GM12878 (cell line): ENCODE measurements at places on chromosomes 6 and 20. TPM values are rescaled to one million over a fixed set of nuclear protein-coding genes. Genes with fewer than 3 reads are reported as not detected.

GRCh38 chr20:1802385-1803060 lies 92.7 kb upstream of the SIRPA start:
- no peaks in the 10 kb centered on the region for H3K36me3 ChIP-seq
- DNase-seq = no peak
- H3K4me1 ChIP-seq = peaks cover 13% of the 10 kb centered on the region
- H3K27me3 ChIP-seq = peaks cover 2% of the 10 kb centered on the region; the same call in 1 of the 2 replicates
- peak overlapping the region; percentile 62 for H3K4me3 ChIP-seq
- H3K27ac ChIP-seq = no peak overlapping the region

DNA sequence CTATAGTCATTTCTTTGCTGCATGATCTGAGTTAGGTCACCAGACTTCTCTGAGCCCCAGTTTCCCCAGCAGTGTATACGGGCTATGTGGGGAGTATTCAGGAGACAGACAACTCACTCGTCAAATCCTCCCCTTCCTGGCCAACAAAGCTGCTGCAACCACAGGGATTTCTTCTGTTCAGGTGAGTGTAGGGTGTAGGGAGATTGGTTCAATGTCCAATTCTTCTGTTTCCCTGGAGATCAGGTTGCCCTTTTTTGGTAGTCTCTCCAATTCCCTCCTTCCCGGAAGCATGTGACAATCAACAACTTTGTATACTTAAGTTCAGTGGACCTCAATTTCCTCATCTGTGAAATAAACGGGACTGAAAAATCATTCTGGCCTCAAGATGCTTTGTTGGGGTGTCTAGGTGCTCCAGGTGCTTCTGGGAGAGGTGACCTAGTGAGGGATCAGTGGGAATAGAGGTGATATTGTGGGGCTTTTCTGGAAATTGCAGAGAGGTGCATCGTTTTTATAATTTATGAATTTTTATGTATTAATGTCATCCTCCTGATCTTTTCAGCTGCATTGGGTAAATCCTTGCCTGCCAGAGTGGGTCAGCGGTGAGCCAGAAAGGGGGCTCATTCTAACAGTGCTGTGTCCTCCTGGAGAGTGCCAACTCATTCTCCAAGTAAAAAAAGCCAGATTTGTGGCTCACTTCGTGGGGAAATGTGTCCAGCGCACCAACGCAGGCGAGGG lies 594 bp upstream of the CDKN1A start:
- peaks cover 39% of the 10 kb centered on the region for H3K4me1 ChIP-seq
- no peaks in the 10 kb centered on the region; the same call in none of the 2 replicates for H3K36me3 ChIP-seq
- no peaks in the 10 kb centered on the region for H3K27me3 ChIP-seq

DNA sequence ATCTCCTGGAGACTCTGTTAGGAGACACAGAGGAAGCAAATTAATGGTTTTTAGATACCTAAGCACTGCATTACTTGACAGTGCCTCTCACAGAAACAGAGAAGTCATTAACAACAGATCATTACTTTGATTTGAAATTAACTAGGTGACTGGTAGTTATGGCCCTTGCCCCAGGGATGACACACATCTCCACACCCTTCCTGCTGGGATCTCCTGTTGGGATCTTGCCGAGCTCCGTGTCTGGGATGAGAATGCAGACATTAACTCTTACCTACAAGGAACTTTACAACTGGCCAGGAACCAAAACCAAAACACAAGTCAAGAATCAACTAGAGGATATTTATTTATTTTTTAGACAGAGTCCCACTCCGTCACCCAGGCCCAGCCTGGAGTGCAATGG lies 2.2 kb upstream of the PRELID3B start:
- no peaks in the 10 kb centered on the region for H3K36me3 ChIP-seq
- no peak for DNase-seq
- H3K4me1 ChIP-seq = peaks cover 13% of the 10 kb centered on the region
- H3K27ac ChIP-seq = no peak overlapping the region

FABP7 gene
- not detected in 2 replicates for total RNA-seq

DEFB118 gene
- total RNA-seq = not detected in 2 replicates

C6orf89 gene
- total RNA-seq = 36.0 and 37.5 TPM in 2 replicates
